Testis (tissue), 5 donors: ENCODE measurements at places on chromosomes 12 and 14. TPM values are rescaled to one million over a fixed set of nuclear protein-coding genes. Genes with fewer than 3 reads are reported as not detected.

POTEG gene
- total RNA-seq, result 47.9 TPM

- no peaks in the 10 kb centered on the region for H3K27me3 ChIP-seq
- no peak overlapping the region for H3K27ac ChIP-seq
- peaks cover under 1% of the 10 kb centered on the region for H3K4me1 ChIP-seq
- no peak for DNase-seq
Measured at GRCh38 chr14:50523271-50524041, 8.9 kb downstream of the MAP4K5 start.

DNA sequence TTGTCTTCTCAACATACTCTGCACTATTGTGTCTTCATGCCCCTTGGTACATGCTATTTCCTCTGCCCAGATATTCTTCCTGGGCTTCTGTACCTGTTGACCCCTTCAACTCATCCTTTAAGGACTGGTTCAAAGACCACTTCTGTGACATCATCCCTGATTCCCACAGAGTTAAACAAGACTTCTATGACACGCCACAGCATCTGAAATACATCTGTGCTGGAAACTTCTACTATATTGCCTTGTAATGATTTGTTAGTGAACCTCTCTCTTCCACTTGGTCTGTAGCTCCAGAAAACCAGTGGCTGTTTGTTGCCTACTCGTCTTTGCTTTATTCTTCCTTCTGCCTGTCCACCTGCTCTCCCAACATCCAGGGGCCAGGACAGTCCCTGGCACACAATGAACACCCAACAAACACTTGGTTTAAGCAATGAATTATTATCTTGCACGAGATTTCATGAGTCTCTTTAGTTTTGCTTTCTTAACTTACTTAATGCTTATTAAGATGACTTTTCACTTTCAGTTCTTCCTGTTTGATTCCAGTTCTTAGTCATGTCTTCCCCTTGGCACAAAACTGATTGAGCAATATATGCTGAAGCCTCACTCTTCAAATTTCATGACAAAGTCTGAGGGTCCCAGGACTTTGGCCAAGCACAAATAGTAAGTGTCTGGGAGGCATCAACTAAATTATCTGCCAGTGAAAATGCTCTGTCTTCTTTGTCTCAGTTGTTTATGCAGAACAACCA, 485.9 kb downstream of the APAF1 start:
- no peaks in the 10 kb centered on the region for H3K4me1 ChIP-seq
- H3K36me3 ChIP-seq, result no peaks in the 10 kb centered on the region
- no peak overlapping the region for H3K27ac ChIP-seq
- H3K27me3 ChIP-seq, result no peaks in the 10 kb centered on the region
- H3K4me3 ChIP-seq, result no peak overlapping the region
- DNase-seq, result no peak

CLEC1B gene
- 0.63 TPM for total RNA-seq

DNA sequence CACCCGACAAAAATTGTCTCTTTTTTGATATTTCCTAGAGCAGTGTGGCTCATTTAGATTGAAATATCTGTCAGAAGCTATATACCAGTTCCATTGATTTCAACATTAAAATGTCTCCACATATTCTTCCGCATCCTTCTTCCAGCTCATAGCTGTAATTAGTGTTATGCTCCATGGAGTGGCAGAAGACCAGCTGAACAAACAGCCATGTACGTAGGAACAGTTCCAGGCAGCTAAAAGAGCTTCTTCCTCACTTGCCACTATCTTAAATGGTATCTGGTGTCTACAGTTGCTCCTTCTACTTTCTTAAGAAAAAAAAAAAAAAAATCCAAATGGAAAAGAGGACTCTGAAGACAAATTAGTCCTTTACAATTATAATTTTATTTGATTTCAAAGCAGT, 848.0 kb downstream of the DIO2 start:
- no peak overlapping the region for H3K4me3 ChIP-seq
- no peak overlapping the region for H3K27ac ChIP-seq
- no peaks in the 10 kb centered on the region for H3K4me1 ChIP-seq
- H3K36me3 ChIP-seq, result no peaks in the 10 kb centered on the region
- DNase-seq, result no peak

DNA sequence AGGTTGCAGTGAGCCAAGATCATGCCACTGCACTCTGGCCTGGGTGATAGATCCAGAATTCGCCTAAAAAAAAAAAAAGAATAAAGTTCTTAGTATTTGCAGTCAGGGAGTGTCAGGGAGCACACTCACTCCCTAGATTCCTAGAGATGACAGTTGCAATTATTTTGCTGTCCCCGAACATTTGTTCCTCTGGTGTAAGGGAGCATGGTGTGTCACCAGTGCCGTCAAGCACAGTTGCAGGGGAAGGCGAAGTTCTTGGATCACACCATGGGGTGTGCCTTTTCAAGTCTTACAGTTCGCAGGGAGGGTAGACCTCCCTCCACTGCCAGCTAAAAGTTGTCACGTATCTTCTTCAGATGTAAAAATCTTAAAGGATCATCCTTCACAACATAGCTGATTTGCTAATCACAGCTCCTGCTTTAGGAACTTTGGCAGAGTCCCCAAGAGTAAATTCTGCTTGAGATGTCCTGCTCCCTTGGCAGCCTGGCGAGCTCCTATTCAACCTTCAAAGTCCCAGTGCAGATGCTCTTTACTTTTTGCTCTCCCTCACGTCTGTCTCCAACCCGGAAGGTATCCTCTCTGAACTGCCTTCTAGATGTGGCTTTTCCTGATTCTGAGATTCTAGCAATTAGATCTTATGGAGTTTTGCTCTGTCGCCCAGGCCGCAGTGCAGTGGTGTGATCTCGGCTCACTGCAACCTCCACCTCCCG, 11.3 kb downstream of the ACACB start:
- no peak overlapping the region for H3K4me3 ChIP-seq
- no peaks in the 10 kb centered on the region for H3K4me1 ChIP-seq
- H3K36me3 ChIP-seq, result no peaks in the 10 kb centered on the region
- DNase-seq, result no peak

DNA sequence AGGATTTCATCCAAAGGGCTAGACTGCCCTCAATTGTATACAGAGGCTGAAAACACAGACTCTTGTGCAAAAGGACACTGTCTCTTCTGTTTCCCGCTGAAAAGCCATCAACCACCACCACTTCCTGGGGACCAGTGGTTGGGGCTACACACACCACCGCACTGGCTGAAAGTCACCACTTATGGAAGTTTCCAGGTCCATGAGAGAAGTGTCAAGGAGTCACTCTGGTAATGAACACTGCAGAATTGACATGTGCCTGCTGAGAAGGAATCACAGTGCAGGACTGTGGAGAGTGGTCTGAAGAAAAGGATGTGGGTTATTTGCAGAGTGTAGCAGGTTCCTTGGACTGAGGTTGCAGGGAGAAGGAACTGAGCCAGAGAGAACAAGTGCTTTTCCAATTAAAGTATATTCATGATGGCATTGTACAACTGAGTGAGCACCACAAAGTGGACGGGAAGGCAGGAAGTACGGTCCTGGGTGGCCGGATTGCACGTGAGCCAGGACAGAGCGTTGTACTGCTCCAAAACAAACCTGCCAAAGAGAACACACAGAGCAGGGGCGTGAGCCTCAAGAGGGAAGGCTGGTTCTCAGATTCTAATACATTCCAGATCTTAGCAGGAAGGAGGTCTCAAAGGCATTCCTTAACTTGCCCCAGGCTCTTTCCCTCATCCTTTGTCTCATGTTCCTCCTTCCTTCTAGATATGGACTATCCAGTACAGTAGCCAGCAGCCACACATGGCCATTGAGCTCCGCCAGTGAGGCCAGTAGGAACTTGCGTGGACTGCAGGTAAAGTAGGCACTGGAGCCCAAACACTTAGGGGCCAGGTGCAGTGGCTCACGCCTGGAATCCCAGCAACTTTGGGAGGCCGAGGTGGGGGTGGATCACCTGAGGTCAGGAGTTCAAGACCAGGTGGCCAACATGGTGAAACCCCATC, 316.4 kb downstream of the MED13L start:
- H3K27ac ChIP-seq, result no peak overlapping the region
- H3K4me3 ChIP-seq, result no peak overlapping the region
- H3K4me1 ChIP-seq, result no peaks in the 10 kb centered on the region
- DNase-seq, result no peak
- no peaks in the 10 kb centered on the region for H3K27me3 ChIP-seq

ADAMTS20 gene
- total RNA-seq, result 1.1 TPM

GRCh38 chr12:107528731-107529365, 156.8 kb upstream of the PWP1 start:
- no peaks in the 10 kb centered on the region for H3K36me3 ChIP-seq
- H3K27ac ChIP-seq, result no peak overlapping the region
- no peak for DNase-seq
- H3K27me3 ChIP-seq, result no peaks in the 10 kb centered on the region

GRCh38 chr12:120710031-120710804, at the start of gene UNC119B:
Gene UNC119B (plus strand): TSS chr12:120710458. CDS start chr12:120710475, 17 bp downstream.
- no peaks in the 10 kb centered on the region for H3K36me3 ChIP-seq
- H3K4me1 ChIP-seq, result peaks cover 17% of the 10 kb centered on the region
- peak within 1 kb of the TSS; percentile 96 for H3K4me3 ChIP-seq
- H3K27me3 ChIP-seq, result no peaks in the 10 kb centered on the region
